RPMI8226 (cell line): ENCODE measurements at places on chromosomes 5 and 9.
A peak's percentile ranks its signal among the peaks of the same experiment; 100 is the strongest.

GRCh38 chr5:116486588-116486987 is 88.0 kb downstream of the SEMA6A start:
- no peak for DNase-seq

DNA sequence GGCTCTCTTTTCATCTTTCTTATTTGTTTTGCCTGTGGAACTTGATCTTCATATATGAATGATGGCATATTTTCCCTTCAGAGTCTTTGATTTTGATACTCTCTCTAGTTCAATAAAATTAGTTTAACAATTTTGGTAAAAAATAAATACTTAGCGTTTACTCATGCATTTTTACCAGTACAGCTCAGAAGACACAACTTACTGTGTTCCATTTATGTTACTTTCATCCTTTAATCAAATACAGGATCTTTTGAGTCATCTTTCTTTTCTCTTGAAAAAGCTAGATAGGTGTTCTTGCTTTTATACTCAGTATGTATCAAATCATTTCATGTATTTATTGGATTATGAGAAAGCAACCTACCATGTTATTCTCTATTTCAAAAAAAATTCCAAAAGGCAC is 47.1 kb upstream of the RICTOR start:
- no peak for DNase-seq

- DNase-seq, result no peak
Observed at GRCh38 chr9:93591301-93592007, 15.1 kb downstream of the PHF2 start.

DNA sequence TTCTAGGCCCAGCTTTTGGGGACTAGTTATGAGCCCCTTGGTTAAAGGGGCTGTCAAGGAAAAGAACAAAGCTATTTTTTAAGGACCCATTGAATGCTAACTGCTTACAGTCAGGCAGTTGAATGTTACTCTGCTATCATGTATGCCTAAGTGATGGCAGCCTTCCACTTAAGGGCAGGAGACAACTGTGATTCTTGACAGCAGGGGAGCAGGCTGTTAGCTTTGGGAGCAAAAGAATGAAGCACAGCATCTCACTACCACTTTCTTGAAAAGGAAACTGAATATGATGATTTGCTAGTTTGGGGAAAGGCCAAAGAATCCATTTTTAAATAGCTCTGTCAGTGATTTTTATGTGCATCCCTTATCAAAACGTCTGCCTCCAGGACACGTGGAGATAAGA is 221.6 kb downstream of the SH3GL2 start:
- no peak for DNase-seq

GRCh38 chr5:60814498-60814897 is 29.6 kb downstream of the ELOVL7 start:
- DNase-seq, result no peak

GRCh38 chr9:109730228-109730627 is 49.8 kb upstream of the PALM2AKAP2 start:
- DNase-seq, result no peak

- no peak for DNase-seq
Observed at GRCh38 chr9:121819428-121820231, 168.2 kb downstream of the DAB2IP start.

GRCh38 chr5:5558102-5558501 is 135.6 kb downstream of the ICE1 start:
- no peak for DNase-seq

- DNase-seq, result no peak
Observed at GRCh38 chr5:177610770-177611445, 11.0 kb downstream of the B4GALT7 start.

DNA sequence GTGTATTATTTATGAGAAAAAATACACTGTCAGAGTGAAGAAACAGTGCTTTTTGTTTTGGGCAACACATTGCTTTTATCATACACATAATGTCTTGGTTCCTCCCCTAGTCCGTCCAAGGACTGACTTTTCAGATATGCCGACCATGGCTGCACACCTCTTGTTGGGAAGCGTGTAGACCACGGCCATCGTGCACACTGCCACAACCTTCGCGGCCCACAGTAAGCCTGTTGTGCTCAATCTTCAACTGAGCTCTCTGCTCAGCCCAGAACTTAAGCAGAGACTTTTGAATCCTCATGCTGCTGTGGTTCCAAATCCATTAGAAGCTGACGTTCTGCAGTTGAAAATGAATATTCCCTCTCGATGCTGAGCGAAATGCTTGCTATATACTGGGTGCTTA is 157.6 kb upstream of the IRX2 start:
- DNase-seq, result no peak

DNA sequence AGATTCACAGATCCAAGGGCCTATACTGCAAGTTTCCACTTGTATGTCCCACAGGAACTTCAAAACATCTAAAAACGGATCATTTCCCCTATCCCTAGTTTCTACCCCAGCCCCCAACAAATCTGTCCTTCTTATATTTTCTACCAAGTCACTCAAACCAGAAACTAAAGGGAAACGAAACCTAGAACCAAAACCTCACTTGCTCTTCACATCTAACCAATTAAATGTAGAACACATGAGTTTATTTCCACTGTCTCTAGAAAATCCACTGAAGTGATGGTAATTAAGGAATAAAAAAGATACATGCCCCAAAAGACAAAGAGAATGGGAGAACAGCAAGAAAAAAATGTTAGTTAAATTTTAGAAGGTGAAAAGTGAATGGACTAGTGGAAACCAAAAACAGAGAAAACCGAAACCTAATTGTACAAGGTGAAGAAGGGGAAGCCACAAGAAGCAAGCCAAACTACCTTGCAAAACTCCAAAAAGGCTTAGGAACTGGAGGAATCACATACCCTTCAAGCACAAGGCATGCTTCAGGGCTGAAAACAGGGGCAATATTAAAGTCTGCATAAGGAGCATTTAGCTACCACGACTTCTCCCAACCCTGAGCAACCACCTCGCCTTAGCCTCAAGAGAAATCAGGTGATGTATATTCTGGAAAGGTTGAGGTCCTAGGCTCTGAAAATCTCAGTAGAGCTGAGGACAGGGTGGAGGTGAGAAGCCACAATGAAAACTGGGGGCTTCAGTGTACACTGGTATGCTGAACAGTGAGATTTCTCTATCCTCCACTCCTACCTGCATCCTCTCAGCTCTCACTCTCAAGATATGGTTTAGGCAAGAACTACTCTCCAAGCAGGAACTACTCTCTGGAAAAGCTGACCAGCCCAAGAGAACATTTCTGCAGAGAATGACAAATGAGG is 11.1 kb downstream of the SMU1 start:
- peak; percentile 35 for DNase-seq

DNA sequence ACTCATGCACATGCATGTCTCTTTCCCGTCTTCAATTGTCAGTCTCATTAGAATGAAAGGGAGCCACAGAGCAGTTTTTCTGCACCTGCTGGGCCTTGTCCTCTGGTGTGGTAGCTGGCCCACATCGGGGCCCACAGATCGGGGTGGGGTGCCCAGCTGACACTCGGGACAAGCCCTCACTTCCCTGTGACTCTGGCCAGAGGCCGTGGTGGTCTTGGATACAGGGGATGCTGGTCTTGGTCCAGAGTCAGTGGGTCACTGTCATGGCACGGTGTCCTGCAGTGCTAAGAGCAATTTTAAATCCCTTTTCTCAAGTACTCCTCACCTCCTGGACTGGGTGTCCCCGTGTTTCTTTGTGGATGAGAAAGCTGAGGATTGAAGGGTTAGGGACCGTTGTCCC is 193.2 kb downstream of the CACNA1B start:
- no peak for DNase-seq

GRCh38 chr5:151082282-151082902 is 1.6 kb upstream of the TNIP1 start:
- no peak for DNase-seq

DNA sequence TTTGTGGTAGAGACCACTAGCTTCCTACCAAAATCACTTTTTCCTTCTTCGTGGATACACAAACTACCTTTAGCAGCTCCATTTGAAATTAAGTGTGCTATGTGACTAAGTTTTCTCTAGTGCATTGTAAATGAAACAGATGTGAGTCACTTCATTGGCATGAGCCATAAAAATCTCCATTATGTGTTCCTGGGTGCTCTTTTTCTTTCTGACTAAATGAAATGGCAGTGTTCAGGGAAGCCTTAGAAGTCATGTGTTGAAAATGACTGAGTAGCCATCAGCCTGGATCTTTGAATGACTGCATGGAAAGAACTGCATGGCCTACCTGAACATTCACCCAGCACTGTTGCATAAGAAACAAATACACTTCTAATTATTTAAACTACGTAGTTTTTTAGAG is 107.9 kb downstream of the NDUFAF2 start:
- DNase-seq, result no peak

DNA sequence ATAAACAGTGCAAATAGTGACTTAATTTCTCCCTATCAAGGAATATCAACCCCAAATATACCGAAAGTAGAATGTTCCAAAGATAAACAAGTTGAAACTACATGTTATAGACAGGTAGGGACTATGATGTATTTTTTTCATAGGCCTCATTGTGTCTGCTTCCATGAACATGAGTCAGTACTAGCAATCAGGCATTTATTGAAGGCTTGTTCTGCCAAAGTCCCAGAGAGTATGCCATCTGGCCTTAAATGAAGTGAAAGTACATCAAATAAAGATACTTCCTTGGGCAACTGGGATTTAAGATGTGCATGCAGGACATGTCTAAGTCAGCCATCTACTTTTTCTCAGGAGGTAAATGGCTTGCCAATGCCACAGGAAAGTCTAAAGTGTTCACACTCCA is 6.5 kb downstream of the GHR start:
- no peak for DNase-seq

- DNase-seq, result no peak
Observed at GRCh38 chr9:120374239-120374638, 205.7 kb downstream of the CDK5RAP2 start.

DNA sequence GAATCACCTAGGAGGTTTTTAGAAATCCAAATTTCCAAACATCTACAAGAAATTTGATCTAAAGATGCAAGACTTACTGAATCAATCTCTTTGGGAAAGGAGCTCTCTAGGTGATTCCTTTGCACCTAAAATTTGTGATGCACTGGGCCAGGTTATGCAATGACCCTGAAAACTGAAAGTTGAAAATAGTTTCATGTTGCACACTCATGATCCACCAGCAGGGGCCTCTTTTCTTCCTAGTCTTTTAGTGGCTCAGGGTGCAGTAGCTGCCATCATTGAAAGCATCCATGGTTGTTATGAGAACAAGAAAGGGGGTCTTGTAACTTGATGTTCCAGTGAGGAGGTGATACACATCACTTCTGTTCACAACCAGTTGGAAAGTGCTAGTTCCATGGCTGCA is 486.8 kb downstream of the PSAT1 start:
- DNase-seq, result no peak

DNA sequence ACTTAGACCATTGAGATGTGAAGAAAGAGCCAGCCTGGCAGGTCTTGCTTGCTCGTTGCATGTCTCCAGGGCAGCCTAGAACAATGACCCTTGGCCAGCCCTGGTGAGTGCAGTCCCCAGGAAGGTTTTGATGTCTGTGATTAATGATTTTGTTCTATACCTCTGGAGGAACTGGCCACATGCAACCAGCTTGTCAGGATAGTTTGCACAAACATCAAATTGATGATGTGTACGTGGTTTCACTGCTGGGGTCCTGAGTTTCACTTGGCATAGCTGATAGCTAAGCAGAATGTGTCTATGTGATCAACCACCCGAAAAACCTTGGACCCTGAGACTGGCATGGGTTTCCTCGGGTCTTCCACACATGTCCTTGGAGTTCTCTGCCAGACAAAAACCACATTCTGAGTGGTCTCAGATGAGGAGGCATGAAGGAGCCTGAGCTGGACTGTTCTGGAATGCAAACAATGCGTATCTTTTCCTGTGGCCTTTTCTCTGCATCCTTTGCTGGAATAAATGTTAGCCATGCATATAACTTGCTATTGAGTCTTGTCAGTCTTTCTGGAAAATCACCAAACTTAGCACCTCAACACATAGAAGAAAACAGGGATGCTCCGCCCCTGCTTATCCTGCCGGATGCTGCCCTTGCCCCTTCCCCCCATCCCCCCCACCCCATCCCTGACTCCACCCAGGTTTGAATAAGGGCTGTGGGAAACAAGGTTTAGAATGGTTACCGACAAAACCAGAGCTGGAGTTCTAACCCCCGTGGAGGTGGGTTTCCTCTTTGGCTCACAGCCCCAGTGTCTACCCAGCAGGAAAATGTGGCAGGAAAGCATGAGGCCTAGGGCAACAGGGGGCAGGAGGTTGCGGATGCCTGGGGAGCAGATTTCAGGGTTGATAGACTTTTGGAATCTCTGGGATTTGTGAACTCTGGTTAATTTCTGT is 50.1 kb upstream of the ANKRD33B start:
- DNase-seq, result no peak

DNA sequence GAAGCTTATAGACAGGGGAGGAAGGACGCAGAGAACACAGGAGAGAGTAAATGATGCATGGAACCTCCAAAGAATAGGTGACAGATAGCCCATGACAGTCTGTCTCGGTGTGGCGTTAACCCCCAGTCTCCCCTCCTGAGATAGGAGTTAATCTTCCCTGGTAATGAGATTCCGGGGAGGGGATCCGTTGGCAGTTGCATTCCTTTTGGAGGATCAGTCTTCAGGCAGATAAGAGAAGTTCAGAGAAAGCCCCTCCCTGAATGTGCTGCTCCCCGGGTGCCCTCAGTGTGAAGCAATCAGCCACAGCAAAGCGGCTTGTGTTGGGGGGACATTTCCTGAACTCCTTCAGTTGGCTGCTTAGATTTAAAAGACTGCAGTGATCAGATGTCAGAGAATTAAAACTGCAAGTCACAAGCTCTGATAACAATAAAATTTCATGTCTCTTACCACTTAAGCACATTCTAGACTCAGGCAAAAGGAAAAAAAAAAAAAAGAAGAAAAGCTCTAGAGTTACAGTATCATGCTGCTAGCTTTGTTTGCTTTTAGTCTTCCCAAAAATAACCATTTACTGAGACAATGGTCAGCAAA is 121.1 kb downstream of the EGFLAM start:
- DNase-seq, result no peak

GRCh38 chr9:91920630-91921350 is 29.2 kb downstream of the ROR2 start:
- DNase-seq, result no peak

- no peak for DNase-seq
Observed at GRCh38 chr5:95256991-95257390, 27.9 kb downstream of the MCTP1 start.
